D341Med (cell line): ENCODE measurements at places on chromosomes 2 and 18.

- DNase-seq, result no peak
These were observed 98.4 kb downstream of the GPR39 start for GRCh38 chr2:132515010-132515409.

- peak; percentile 12 for DNase-seq
These were observed 4.1 kb downstream of the ESPNL start for GRCh38 chr2:238104226-238104690.

GRCh38 chr2:69305712-69306392 lies 81.2 kb downstream of the GFPT1 start:
- DNase-seq, result no peak

DNA sequence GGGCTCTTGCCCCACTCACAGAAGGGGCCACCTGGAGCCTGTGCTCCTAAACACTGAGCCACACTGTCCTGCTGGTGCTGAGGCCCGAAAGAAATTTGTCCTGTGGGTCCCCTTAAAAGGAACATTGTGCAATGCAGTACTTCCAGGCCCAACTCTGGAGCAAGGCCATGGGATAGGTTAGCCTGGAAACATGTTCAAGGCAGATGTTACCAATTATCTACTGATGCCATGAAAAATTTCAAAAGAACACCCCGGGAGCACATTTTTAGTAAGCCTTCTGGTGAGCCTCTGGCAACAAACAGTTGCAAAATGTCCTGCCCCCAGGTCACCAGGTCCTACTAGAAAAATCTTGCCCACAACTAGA lies 12.3 kb upstream of the PTMA start:
- DNase-seq, result no peak

GRCh38 chr2:15311201-15311907 lies 249.8 kb downstream of the NBAS start:
- no peak for DNase-seq

DNA sequence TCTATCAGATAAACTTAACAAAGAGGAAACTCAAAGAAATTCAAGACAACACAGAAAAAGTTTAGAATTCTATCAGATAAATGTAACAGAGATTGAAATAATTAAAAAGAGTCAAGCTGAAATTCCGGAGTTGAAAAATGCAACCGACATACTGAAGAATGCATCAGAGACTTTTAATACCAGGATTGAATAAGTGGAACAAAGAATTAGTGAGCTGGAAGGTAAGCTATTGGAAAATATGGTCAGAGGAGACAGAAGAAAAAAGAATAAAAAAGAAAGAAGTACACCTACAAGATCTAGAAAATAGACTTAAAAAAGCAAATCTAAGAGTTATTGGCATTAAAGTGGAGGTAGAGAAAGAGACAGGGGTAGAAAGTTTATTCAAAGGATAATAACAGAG lies 88.0 kb downstream of the ATP8B1 start:
- no peak for DNase-seq

GRCh38 chr2:27721884-27722485 lies 49.5 kb upstream of the MRPL33 start:
- DNase-seq, result no peak
